ENCODE measurements at places on chromosomes 3 and 15.

GRCh38 chr3:107662586-107662985 lies 139.8 kb downstream of the BBX start:
- DNase-seq, result no peak

DNA sequence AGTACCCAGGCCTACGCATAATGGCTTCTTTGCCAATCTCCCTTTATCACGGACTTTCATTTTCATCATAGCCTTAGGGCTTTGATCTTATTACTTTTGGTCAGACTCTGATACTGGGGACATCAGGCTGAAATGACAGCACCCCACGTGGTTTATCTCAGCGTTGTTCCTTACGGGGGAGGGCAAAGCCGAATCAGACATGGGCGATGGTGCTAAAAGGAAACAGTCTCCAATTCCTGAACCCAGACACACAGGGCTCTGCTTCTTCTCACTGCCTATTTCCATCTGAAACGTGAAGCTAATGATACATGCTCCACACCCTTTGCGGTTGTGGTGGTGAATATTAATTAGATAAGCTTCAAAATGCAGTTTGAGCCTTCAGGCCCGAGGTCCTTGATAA lies 59.4 kb upstream of the CD47 start:
- DNase-seq, result no peak

GRCh38 chr3:42900226-42901072 lies 5.5 kb upstream of the ZNF662 start:
- DNase-seq, result no peak

DNA sequence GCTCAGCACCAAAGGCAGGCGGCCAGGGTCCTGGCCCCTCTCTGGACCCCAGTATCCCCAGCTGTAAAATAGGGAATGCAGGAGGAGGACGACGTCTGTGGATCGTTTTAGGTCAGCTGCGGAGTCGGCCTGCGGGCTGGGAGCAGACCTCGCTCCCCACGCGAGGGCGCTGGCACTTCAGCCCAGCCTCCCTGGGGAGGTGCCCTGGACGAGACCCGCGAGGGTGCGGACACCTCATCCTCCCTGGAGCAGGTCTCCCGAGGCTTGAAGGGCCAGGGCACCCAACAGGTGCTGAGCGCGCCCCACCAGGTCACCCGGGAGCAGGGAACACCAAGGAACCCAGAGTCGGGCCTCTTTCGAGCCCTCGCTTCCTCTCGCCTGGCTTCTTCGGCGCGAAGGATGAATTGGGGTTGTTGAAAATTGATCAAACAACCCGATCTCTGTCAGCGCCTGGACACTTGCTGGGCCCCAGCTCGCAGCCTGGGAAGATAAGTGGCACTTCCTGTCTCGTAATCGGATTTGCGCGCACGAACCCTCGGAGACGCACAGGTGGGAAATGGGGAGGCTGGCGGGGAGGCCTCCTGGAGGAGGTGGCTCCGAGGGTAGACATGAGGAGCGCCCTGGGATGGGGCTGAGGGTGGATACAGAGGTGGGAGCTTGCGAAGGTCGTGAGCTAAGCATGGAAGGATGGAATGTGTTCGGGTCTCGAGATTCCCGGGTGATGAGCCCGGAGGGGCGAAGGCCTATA lies 588 bp upstream of the VIPR1 start:
- DNase-seq, result peak; percentile 47

- DNase-seq, result no peak
Observed at GRCh38 chr3:54951405-54951804, 23.5 kb upstream of the LRTM1 start.

GRCh38 chr15:66850996-66851310 lies 148.9 kb downstream of the SMAD6 start:
- DNase-seq, result no peak

DNA sequence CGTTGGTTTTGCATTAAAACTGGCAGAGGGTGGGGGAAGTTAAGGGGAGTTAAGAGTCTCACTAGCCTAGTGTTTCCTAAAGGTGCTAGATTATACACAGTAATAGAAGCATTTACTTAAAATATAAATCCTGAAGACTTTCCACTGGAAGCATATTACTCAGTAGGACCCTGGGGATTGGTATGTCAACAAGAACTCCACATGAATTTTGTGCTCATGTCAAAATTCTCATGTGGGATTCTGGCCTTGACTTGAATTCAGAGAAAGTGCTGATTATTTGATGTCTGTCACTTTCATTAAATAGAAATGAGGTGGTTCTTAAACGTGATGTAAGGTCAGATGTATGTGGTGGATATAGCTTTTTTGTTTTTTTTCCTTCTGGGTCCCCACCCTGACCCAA lies 997.2 kb downstream of the TUSC7 start:
- DNase-seq, result no peak
